ENCODE measurements at places on chromosomes 6 and 20.

DNA sequence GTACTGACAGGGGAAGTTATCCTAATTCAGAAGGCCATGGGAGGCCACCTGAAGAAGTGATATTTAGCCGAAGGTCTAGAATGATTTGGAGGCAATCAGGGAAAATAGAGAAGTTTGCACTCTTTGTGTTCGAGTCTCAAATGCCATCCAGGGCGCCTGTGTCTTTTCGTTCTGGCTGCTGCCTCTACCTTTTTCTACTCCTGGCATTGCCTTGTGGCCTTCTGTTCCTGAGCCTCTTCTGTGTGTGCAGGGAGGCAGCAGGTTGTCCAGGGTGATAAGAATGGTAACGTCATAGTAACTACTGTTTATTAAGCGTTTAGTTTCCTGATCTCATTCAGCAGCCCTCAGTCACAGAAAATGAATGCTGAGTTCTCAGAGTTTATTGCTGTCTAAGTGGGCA, 252.1 kb downstream of the FARS2 start:
- DNase-seq: no peak

GRCh38 chr6:169957351-169957963, 206.0 kb downstream of the ERMARD start:
- DNase-seq: no peak

- DNase-seq: no peak
These were observed 288.2 kb downstream of the QKI start for GRCh38 chr6:163702736-163703135.

DNA sequence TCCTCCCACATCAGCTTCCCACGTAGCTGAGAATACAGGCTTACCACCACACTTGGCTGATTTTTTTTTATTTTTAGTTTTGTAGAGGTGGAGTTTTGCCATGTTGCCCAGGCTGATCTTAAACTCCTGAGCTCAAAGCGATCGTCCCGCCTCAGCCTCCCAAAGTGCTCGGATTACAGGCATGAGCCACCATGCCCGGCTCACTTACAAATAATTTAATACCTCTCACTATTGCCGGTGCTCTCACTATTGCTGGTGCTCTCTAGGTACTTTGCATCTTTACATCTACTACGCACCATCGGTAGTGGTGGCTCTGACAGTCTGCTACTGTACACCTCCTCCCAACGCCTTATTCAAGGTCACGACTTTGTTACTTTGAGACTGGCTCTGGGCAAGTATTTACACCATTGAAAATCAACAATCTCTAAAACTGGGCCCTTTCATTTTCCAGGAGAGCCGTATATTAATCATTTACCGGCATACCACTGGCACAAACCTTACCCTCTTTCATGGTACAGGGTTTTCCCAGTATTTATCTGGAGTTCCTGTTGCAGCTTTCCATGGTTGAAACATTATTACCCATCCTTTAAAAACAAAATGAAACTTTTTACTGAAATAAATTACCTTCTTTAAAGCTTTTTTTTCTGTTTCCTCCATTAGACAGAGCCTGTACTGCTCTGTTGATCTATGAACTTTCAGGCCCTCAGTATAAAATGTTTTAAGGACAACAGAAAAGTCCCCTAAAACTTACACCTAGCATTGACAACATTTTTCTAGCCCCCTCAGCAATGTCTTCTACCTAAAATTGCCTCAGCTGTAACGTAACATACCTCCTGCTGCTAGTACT, 259.6 kb upstream of the PLCB4 start:
- DNase-seq: no peak

- DNase-seq: no peak
These were observed 59.1 kb downstream of the AGPAT4 start for GRCh38 chr6:161214722-161215121.

GRCh38 chr6:160263196-160263939, 4.7 kb upstream of the SLC22A2 start:
- no peak for DNase-seq

DNA sequence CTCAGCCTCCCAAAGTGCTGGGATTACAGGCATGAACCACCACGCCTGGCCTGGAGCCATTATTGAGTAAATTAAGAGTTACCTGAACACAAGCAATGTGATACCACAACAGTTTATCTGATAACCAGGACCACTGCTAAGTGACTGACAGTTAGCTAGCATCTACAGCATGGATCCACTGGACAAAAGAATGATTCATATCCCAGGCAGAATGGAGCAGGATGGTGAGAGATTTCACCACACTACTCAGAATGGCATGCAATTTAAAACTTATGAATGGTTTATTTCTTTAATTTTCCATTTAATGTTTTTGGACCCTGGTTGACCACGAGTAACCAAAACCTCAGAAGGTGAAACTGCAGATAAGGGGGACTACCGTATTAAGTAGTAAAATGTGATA, 48.6 kb downstream of the RALGAPA2 start:
- DNase-seq: no peak

GRCh38 chr6:372336-372911, 19.1 kb upstream of the IRF4 start:
- peak; percentile 51 for DNase-seq
